ENCODE measurements at places on chromosomes 7 and 10.

DNA sequence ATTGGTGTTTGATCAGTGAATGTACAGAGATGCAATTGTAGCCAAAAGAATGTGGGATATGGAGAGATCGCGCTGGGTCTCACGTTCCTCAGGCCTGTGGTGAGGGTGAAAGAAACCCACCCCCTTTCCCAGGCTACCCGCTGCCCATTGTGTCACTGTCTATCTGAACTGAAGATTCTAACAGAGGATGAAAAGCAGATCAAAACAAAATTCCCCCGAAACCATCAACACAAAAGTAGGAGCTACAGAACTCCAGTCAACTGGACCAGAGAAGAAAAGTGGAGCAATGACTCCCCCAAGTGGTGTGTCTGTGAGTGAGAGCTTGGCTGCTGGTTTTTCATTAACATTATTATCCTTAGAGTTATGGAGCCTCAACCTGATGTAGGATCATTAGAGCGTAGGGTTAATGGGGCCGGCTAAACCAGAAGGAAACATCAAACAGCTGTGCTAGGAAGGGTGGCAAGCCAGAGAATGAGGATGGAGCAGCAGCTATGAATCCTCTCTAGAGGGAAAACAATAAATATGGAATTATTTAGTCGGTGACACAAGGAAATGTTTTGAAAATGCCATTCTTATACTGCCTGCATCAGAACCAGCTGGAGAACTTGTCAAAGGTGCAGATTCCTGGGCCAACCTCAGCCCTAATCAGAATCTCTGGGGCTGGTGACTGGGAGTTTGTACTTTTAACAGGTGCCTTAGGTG lies 38.3 kb downstream of the AKR1B1 start:
- DNase-seq: no peak

GRCh38 chr10:43794181-43794815 lies 145.6 kb upstream of the ZNF32 start:
- DNase-seq: no peak

DNA sequence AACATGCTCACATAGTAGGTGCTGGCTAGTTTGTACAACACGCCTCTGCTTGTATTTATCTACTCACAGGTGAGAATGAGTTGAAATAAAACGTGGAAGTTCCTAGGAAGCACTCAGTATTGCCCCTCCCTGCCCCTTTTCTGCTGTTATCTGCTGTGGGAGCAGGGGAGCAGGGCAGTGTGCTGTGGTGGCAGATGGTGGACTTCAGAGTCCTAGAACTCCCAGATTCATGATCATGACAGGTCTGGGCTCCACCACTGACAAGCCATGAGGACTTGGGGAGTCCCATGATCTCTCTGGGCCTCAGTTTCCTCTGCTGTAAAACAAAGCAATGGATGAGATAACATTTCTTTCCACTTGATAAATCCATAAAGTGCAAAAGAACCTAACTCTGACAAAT lies 11.6 kb upstream of the PRKCQ start:
- no peak for DNase-seq

- DNase-seq: no peak
These were observed 76.6 kb upstream of the DGKI start for GRCh38 chr7:137923380-137923779.

DNA sequence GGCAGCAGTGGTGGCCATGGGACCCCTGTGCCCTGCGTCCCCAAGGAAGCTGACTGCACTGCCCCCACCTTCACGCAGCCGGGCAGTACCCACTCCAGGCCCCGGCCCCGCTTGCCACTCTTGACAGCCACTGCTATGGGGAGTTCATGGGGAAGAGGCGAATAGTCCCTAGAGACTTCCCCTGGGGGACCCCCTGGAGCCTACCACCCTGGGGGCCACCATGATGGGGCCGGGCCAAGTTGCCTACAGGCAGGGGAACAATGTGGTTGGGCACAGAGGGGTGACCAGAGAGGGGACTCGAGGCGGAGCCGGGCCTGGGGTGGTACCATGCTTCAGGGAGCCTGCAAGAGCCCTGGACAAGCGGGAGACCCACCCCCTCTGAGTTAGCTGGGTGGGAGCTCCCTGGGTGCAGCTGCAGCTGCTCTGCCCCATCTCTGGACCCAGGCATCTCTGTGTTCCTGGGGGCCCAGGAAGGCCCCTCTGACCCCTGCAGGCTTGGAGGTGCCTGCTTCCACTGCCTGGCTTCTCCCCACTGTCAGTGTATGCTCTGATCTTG lies 567.6 kb downstream of the GRM8 start:
- DNase-seq: no peak

DNA sequence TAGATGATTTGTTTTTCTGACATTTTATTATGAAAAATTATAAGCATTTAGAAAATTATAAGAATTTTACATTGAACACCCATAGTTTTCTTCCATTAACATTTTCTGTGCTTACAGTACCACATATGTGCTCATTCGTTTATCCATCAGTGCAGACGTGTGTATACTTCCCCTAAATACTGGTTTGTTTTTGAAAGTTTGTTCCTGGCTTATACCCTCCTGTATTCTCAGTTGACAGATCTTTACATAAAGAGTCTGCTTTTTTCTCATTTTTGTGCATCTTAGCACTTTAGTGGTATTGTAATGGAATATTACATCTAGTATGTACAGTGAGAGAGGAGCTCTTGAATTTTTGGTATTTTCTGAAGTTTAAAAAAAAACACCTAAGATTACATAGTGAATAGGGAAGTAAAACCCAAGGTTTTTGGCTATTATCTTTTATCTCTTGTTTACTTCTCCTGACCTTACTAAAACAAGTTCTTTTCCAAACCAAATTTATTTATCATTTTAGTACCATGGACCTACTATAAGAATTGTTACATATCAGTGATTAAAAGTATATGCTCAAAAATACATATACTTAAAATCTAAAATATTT lies 8.1 kb downstream of the DLD start:
- no peak for DNase-seq

DNA sequence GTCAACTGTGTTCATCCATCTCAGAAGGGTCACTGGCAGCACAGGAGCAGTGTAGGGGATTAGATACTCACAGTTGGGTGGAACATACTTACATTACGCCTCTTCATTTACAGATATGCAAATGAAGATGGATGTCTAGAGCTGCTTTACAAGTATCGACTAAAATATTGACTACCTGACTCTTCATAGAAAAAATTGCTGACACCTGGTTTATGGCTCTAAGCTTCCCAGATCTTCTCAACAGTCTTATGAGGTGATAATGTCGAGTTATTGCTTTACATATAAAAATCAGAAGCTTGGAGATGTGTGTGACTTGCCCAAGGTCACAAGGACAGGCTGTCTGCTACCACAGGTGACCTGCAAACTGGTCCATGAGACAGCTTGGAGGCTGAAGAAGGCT lies 677.2 kb downstream of the TYW1 start:
- no peak for DNase-seq

DNA sequence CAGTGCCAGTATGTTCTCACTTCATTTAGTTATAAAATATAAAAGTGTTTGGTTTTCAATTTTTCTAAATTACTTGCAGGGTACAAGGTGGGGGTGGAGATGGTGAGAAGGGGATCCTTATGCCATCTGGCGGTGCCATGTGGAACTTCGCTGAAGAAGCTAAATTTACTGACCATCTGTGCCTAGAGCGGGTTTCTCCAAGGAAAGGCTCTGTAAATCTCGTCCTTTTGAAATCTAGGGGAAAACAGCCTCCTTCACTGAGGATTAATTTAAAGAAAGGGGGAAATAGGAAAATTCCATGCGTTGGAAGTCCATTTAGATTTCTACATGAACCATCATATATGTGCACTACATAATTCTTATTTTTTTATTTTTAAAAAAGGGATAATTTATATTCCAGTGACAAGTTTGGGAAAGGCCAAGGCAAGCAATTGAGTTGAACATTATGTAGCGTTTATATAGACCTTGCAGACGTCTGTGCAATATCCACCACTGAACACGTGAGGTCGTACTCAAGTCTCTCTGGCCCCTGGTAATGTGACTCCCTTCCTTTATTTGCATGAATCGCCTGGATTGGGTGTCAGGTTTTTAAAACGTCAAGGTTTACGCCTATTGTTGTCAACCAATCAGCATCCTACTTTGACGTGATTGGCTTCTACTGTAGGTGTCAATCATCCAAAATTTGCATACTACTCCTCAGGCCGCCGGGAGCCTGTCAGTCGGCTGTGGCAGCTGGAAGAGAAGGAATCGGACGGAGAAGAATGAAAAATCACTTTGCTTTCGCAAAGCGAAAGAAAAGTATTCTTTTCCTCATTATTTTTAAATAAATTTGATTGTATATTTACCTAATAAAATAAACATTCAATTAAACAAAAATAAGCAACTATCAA lies 297.1 kb upstream of the NFE2L3 start:
- no peak for DNase-seq

DNA sequence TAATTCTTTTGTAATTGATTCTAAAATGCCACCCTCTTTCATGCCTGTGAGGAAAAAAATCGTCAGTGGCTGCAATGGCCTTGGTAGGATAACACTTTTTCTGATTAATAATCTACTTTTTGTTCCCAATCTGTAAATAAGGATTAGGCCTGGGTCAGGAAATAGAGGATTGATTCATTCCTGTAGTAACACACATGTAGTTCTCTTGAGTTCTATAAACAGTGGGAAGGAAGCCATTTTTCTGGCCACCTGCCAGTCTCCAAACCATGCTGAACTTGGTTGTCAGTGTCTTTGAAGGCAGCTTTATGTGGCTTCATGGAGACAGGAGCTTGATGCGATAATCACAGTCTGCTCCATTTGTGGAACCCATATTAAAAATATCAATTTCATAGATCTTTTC lies 169.3 kb upstream of the NFE2L3 start:
- DNase-seq: no peak

GRCh38 chr10:35341521-35341920 lies 5.2 kb downstream of the CCNY start:
- DNase-seq: peak; percentile 48

GRCh38 chr7:8390262-8390626 lies 43.2 kb upstream of the NXPH1 start:
- DNase-seq: no peak

DNA sequence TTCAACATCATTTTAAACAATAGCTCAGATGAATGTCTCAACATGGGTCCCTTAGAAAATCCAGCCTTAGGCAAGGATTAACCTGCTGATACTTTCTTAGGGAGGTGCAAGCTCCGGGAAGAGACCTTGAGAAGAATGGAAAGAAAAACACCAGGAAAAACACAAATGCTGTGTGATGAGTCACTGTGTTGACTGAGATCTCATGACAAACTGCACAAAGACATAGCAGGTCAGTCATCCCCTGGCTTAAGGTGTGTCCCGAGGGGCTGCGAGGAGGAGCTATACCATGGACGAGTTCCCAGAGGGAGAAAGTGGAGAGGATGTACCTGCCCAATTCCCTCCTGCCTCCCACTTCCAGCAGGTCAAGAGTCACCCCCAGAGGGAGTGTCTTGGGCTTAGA lies 98.0 kb downstream of the TEX36 start:
- no peak for DNase-seq

- no peak for DNase-seq
These were observed 137.6 kb downstream of the SKIDA1 start for GRCh38 chr10:21387868-21388267.

DNA sequence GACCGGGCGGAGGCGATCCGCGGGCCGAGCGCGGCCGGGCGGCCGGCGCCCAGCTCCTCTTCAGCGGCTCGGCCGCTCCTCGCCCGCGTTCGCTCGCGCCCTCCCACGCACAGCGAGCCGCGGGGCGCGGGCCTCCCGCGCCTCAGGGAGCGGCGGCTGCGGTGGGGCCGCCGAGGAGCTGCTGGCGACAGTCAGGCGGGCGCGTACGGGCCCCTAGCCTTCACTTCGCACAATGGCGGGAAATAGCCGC lies at the start of gene MCMBP:
Gene MCMBP (minus strand): TSS at position 234 of the 250 bp plus-strand sequence. CDS start 259 bp downstream, outside the sequence.
- peak; percentile 21 for DNase-seq
